ENCODE measurements at places on chromosomes 6 and 20. TPM values are rescaled to one million over a fixed set of nuclear protein-coding genes. Genes with fewer than 3 reads are reported as not detected.

C20orf141 gene
- not detected for total RNA-seq

MAP7 gene
- total RNA-seq = 47.9 TPM

BYSL gene
- 5.9 TPM for total RNA-seq

GNAS-AS1 gene
- total RNA-seq = not detected

CST5 gene
- not detected for total RNA-seq

OSER1 gene
- 11.2 TPM for total RNA-seq

- no peak for DNase-seq
These were observed 40.9 kb downstream of the LY86 start for GRCh38 chr6:6629402-6629801.

DNA sequence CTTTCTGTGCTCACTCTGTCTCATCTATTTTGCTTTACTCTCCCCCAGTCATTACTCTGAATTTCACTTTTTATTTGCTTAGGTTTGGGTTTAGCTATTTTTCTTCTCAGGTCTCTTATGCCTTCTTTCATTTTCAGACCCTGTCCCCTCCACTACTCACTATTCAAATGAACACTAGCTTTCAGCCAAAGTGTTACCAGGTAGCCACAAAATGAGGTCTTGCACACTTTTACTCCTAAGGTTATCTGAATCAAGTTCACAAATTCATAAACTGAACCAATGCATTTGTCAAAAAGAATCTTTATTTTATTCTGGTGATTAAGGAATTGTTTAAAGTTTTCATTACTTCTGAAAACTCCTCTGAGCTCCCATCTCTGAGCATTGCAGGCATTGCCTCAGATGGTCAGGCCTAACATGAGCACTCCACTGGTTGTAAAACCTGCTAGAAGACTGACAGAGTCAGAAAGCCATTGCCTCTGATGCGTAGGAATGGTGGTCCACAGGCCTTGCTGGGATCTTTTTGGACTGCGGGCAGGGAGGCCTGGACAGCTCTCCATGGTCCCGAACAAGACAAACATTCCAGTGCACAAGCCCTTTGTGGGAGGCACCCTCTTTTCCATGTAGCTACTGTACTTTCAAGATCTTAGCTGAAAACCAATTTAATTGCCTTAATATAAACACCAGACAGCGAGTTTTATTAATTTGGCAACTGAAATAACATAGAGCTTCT, 48.5 kb downstream of the FYN start:
- no peak for DNase-seq

DNA sequence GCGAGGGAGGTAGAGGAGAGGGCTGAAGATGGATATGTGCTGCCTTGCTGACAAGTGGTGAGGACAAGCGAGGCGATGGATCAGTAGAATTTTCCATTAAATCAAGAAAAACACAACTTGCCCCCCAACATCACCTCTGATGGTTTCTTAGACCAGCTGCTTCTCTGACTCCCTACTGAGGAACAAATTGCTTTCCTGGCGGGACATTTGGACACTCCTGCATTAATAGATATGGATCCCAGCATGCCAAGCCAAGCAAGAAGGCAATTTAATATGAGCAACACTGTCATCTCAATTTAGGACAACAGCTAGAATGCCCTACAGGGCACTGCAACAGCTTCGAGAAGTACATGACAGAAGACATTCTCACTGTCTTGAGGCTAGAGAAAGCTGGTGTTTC, 248.4 kb upstream of the AGPAT4 start:
- no peak for DNase-seq

DNA sequence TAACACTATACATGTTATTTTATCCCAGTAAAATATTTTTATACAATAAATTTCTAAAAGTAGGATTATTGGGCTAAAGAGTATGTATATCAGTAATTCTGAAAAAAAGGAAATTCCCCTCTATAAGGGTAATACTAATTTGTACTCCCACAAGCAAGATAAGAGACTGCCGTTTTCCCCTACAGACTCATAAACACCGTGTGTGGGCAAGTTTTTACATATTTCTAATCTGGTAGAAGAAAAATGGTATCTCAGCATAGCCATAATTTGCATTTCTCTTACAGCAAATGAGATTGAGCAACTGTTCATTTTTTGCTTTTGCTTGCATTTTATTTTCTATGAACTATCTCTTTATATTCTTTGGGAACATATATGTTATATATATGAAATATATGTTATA, 26.0 kb upstream of the MYMX start:
- DNase-seq = no peak

DNA sequence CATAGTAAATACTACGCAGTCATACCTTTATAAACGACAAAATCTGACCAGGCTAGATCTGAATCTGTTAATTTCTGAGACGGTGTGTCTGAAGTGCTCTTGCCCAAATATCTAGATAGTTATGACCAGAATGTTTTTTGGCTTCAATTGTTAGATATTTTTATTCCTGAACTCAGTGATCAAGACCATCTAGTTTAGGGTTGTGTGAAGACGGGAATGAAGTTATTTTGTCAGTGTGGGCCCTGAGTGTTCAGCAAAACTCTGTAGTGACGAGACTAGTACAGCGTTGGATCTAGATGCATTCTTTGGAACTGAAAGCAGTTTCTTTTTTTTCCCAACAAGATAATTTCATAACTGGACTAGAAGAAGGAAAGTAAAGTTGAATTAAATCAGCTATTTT, 3.1 kb downstream of the STXBP5 start:
- DNase-seq = no peak

- DNase-seq = no peak
These were observed 117.6 kb downstream of the DST start for GRCh38 chr6:56524891-56525703.

GRCh38 chr6:16514249-16514648, 247.0 kb downstream of the ATXN1 start:
- no peak for DNase-seq

GRCh38 chr20:1415667-1416468, 23.0 kb upstream of the FKBP1A start:
- DNase-seq = no peak

GRCh38 chr6:166737261-166737660, 110.2 kb upstream of the RPS6KA2 start:
- no peak for DNase-seq

GRCh38 chr20:4953881-4954280, 47.4 kb downstream of the SLC23A2 start:
- no peak for DNase-seq

GRCh38 chr6:143543435-143543834, 31.9 kb upstream of the FUCA2 start:
- DNase-seq = no peak

DNA sequence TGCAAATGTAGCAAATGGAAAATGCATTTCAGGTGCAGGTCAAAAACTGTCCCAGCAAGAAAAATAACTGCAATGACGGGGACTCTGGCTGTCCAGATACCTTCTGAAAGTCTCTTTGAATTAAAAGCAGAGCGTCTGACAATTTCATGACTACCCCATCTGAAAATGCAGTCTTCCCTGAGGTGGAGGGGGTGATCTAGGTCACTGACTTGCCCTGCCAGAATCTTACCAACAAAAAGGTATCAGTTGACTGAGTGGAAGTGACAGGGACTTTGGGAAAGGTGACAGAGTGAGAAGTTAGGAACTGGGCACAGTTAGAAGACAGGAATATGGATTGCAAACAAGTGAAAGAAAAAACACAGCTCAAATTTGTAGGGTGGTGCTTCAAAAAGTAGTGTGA, 402.2 kb downstream of the DHX35 start:
- DNase-seq = no peak

DNA sequence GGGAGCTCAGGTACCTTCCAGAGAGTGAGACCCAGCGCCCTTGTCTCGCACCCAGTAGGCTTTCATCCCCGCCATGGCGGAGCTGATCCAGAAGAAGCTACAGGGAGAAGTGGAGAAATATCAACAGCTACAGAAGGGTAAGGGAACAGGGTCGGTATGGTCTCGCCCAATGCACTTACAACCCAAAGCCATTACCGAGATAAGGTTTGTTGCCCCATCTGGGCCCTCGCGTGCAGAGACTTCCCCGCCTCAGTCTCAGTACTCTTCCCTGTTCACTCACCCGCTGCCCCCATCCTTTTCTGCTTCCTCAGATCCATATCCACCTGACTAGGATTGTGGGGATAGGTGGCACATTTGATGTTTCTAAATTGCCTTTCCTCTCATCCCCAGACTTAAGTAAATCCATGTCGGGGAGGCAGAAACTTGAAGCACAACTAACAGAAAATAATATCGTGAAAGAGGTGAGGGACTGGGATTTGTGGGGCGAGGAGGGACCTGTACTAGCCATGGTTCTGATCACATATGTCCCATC, 449 bp downstream of the PFDN6 start:
- no peak for DNase-seq

DNA sequence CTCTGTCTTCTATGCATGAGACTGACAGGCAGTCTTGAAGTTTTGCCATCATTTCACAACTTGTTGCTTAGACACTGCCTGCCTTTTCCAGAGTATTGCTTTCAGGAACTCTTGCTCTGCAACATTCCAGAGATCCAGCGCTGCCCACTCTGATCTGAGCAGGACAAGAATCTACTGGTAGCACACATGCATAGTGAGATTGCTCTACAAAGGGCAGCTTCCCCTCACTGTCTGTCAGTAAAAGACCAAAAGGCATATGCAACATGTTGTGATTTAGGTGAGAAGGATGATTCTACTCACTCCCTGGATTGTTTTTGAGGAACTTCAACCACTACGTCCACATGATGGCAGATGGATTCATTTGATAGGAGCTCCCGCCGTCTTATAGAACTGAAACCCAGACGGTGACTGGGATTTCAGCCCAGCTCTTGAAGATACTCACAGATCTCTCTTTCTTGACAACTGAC, 259.1 kb downstream of the ARID1B start:
- no peak for DNase-seq

- DNase-seq = no peak
These were observed 57.2 kb downstream of the RAB44 start for GRCh38 chr6:36754582-36755434.

GRCh38 chr6:83854001-83854501, 891 bp downstream of the RIPPLY2 start:
- DNase-seq = no peak

GRCh38 chr20:56249956-56250355, 1.4 kb downstream of the MC3R start:
- DNase-seq = no peak

DNA sequence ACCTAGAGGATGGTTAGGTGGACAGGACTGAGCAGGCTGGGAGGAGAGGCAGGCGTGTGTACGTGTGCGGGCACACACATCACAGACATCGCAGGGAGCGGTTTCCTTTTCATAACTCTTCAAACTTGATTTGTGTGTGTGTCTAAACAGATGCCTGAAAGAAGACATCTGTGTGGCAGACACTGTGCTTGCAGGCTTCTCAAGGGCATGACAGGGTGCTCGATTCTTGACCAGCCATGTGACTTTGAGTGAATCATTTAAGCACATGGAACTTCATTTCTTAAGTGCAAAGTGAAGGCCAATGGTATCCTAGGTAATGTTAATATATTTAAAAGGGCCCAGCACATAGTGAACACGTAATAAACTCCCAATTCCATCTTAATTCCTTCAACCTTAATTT, 186.5 kb downstream of the SCP2D1 start:
- DNase-seq = no peak

DNA sequence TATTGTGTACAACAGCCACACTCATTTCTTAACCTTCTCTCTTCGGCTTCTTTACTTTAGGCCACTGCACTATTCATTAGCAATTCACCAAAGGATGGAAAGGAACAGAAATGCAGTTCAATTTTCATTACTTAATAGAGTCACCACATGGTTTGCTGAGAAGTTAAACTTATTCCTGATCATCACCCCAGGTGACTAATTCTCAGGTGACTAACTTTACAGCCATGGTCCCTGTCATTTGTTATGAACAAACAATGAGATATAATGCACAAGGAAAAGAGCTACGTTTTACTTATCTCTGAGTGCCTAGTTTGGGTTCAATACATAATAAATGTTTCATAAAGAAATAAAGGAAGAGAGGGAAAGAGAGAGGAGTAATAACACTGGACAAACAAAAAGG, 45.8 kb upstream of the DST start:
- no peak for DNase-seq

DNA sequence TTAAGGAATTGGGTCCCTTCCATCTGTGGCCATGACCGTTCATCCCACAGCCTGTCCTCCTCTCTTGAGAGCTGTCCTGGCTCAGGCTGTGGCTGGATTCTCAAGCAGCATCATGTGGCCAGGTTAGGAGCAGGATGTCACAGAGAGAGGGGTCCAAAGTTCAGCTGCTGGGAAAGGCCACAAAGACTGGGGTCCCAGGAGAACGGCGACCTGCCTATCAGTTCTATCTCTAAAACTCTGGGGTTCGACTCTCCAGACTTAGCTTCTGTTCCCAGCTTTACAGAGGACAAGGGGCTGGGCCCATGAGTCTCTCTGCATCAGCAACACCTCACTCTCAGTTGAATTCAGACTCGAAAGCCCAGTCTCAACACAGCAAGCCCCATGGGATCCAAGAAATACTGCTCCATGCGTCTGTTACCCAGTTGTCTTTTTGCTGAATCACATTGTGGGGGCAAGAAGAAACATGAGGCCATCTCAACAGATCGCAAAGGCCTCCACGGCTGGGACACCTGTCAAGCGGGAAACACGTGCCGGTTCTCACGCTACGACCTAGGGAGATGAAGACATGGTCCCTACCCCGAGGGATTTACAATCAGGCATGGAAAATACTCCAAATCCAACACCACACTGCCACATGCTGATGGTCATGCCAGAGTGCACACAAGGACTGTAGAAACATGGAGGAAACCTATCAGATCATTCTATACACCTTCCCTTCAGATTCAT, 95.4 kb downstream of the SLC22A23 start:
- no peak for DNase-seq

- DNase-seq = no peak
These were observed 951.1 kb upstream of the ADGRB3 start for GRCh38 chr6:67683960-67684359.

DNA sequence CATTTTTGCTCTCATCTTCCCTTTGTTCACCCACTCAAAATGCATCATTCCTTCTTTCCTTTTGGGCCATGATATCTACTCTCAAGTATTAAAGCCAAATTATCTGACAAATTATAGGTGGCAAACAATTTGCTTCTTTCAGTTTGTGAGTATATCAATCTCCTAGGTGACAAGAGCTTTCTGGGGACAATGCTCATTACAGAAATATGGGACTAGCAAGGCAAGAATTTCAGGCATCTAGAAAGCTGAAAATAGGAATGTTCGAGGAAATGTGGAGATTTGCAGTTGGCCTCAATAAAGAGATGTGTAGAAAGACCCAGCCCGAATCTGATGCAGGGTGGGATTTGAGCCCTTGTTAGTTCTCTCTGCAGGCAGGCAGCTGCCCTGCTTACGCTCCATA, 71.8 kb downstream of the ALDH8A1 start:
- DNase-seq = no peak

- no peak for DNase-seq
These were observed 78.5 kb upstream of the BHLHE23 start for GRCh38 chr20:63085151-63085861.

- DNase-seq = no peak
These were observed 7.0 kb downstream of the HELZ2 start for GRCh38 chr20:63567136-63567385.

DNA sequence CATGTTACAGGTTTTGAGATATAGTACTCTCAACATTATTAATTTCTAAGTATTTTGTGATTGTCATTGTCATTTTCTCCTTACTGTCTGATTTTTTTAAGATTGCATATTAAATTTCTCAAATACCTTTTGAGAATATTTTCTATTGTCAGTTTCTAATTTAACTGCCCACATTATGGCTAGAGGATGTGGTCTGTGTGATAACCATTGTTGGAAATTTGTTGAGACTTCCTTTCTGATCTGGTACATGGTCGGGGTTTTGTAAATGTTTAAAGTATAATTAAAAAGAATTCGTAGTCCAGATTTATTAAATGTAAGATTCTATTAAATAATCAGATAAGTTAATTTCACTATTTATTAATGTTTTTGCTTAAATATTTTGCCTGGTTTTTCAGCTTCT, 60.1 kb downstream of the SLX4IP start:
- no peak for DNase-seq

Data from transverse colon (tissue), 4 donors.